ENCODE measurements at places on chromosomes 1 and 21.
A peak's percentile ranks its signal among the peaks of the same experiment; 100 is the strongest.

DNA sequence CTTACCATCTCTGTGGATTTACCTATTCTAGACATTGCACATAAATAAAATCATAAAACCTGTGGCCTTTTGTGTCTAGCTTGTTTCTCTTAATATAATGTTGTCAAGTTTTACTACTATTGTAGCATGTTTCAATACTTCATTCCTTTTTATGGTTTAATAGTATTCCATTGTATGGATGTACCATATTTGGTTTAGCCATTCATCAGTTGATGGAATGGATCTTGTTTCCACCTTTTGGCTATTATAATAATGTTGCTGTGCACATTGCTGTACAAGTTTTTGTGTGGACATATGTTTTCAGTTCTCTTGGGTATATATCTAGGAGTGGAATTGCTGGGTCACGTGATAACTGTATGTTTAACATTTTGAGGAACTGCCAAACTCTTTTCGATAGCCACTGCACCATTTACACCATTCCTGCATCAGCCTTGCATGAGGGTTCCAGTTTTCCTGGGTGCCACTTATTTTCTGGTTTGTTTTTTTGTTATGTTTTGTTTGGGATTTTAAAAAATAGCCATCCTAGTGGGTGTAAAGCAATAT lies 66.9 kb downstream of the RNF220 start:
- H3K27me3 ChIP-seq = peaks cover 28% of the 10 kb centered on the region
- no peak overlapping the region for H3K27ac ChIP-seq
- H3K4me3 ChIP-seq = no peak overlapping the region
- no peak for DNase-seq

GRCh38 chr1:205049479-205049878 lies 6.5 kb downstream of the CNTN2 start:
- DNase-seq = no peak
- no peak overlapping the region for H3K4me3 ChIP-seq
- no peaks in the 10 kb centered on the region for H3K4me1 ChIP-seq
- peaks cover 57% of the 10 kb centered on the region for H3K27me3 ChIP-seq
- no peaks in the 10 kb centered on the region for H3K36me3 ChIP-seq

DNA sequence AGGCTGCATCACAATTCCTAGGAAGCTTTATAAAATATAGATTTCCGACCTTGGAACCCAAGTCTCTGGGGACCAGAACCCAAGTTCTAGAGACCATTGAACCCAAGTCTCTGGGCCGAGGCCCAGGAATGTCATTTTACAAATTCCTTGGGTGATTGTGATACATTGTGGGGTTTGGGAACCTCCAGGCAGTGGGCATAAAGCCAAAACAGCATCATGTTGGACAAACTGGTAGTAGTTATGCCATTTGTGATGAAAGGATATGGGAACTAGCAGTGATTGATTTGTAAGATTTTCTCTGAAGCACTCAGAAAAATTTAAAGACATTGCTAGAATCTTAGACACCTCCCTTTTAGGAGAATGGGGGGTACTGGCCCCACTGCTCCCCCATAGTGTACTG lies 160.2 kb downstream of the HIVEP3 start:
- no peak overlapping the region for H3K27ac ChIP-seq
- no peak for DNase-seq
- no peak overlapping the region for H3K4me3 ChIP-seq

DNA sequence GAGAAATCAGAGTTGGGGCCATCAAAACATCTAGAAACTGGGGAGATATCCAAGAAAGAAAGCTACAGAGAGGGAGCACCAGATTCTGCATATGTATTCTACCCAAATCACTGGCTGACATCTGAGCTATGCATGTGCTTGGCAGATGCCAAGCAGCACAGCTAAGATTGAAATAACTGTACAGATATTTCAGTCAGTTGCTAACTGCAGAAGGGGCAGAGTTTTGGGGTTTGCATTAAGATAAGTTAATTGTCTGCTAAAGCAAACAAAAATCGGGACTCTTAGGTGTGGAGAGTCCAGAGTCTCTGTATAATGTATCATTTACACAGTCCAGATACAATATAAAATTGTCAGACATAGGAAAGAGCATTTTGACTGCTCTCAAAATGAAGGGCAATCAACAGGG lies 437.1 kb downstream of the PTBP2 start:
- peaks cover 2% of the 10 kb centered on the region for H3K36me3 ChIP-seq
- H3K27me3 ChIP-seq = no peaks in the 10 kb centered on the region
- no peak overlapping the region for H3K4me3 ChIP-seq
- no peaks in the 10 kb centered on the region for H3K4me1 ChIP-seq
- no peak overlapping the region for H3K27ac ChIP-seq

GRCh38 chr1:61152066-61152465 lies 69.7 kb downstream of the NFIA start:
- no peaks in the 10 kb centered on the region for H3K36me3 ChIP-seq
- no peak for DNase-seq
- H3K4me3 ChIP-seq = no peak overlapping the region
- peaks cover 11% of the 10 kb centered on the region for H3K4me1 ChIP-seq
- H3K27ac ChIP-seq = no peak overlapping the region

DNA sequence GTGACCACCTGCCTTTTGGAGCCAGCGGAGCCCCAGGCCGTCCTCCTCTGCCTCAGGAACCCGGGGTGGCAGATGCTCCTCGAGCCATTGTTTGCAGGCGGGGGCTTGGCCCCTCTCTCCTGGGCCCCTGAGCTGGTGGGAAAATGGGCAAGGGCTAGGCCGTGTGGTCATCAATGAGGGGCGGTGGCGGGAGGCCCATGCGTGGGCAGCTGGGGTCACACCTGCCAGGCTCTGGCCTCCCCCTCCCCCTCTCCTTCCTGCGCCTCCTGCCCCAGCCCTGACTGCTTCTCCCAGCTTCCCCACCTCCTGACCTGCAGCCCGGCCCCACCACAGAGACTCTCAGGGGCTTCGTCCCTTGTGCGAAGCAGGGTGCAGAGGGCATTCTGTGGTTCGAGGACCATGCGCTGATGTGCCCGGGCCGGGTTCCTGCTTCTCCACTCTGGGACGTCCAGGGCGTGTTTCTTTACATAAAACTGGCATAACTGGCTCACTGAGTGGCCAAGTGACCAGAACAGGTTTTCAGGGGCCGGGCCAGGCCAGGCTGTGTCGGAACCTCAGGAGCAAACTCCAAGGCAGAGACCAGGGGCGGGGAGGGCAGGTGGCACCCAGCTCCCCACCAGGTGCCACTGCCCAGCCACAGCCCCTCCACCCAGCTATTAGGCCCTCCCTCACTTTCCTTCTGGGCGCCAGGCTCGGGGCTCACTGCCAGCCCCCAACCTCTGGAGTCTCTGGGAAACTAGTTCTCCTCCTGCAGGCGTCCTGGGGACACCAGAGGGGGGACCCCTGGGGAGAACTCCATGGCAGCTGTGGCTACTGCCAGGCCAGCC lies 9.3 kb downstream of the SAMD11 start:
- H3K4me1 ChIP-seq = peaks cover 11% of the 10 kb centered on the region
- H3K27me3 ChIP-seq = peaks cover 38% of the 10 kb centered on the region
- DNase-seq = no peak
- no peak overlapping the region for H3K4me3 ChIP-seq
- H3K27ac ChIP-seq = no peak overlapping the region

GRCh38 chr1:116521186-116521585 lies 49.6 kb downstream of the CD58 start:
- H3K27ac ChIP-seq = no peak overlapping the region
- H3K36me3 ChIP-seq = peaks cover 10% of the 10 kb centered on the region
- DNase-seq = no peak

- H3K27ac ChIP-seq = no peak overlapping the region
- DNase-seq = no peak
- H3K4me3 ChIP-seq = no peak overlapping the region
- H3K4me1 ChIP-seq = no peaks in the 10 kb centered on the region
- no peaks in the 10 kb centered on the region for H3K36me3 ChIP-seq
These were observed 353.7 kb upstream of the GREM2 start for GRCh38 chr1:240965581-240966091.

DNA sequence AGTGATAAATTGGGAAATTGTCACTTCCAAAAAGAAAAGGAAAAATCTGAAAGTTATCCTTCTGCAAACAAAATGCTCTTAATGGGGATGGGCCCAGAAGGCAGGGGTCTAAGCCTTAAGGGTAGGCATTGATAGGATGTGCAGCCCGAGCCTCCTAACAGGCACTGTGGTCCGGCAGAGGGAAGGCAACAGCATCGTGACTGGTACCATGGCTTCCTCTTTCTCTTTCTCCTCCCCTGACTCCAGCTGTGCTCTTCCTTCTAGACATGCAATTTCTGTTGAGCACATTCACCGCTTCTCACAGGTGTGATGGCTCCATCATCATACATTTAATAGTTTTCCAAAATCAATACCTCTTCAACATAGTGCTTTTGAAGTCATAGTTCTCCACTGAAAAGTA lies 91.5 kb downstream of the SELENOF start:
- H3K4me3 ChIP-seq = no peak overlapping the region
- peaks cover 23% of the 10 kb centered on the region for H3K27me3 ChIP-seq
- DNase-seq = no peak
- no peaks in the 10 kb centered on the region for H3K4me1 ChIP-seq
- H3K27ac ChIP-seq = no peak overlapping the region

- H3K4me1 ChIP-seq = no peaks in the 10 kb centered on the region
- H3K4me3 ChIP-seq = no peak overlapping the region
- H3K36me3 ChIP-seq = no peaks in the 10 kb centered on the region
- no peak for DNase-seq
- no peaks in the 10 kb centered on the region for H3K27me3 ChIP-seq
These were observed 179.4 kb downstream of the PRDM16 start for GRCh38 chr1:3248155-3249141.

GRCh38 chr1:39926343-39926793 lies 24.7 kb upstream of the MYCL start:
- H3K27me3 ChIP-seq = no peaks in the 10 kb centered on the region
- H3K27ac ChIP-seq = no peak overlapping the region
- no peaks in the 10 kb centered on the region for H3K4me1 ChIP-seq
- no peak overlapping the region for H3K4me3 ChIP-seq
- DNase-seq = no peak

- DNase-seq = no peak
- H3K36me3 ChIP-seq = no peaks in the 10 kb centered on the region
- H3K27ac ChIP-seq = no peak overlapping the region
- H3K27me3 ChIP-seq = no peaks in the 10 kb centered on the region
- H3K4me3 ChIP-seq = no peak overlapping the region
- H3K4me1 ChIP-seq = no peaks in the 10 kb centered on the region
These were observed 166.9 kb downstream of the HLX start for GRCh38 chr1:221045842-221046831.

DNA sequence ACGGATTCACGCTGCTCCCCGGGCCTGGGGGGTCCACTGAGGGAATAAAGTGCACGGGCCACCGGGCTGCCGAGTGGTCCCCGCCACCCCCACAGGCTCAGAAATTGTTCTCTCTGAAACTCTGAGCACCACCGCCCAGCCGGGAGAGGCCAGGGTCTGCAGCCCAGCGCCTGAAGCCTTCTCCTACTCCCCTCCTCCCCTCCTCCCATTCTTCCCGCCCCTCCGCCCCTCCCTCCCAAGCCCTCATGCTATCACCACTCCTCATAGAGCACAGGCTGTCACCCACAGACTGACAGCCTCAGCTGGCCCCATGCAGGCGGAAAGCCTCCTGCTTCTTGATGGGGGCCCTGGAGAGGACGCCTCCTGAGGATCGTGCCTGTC lies 707 bp upstream of the GPR153 start:
- no peaks in the 10 kb centered on the region for H3K36me3 ChIP-seq
- peaks cover 11% of the 10 kb centered on the region for H3K27me3 ChIP-seq
- no peak overlapping the region for H3K27ac ChIP-seq

DNA sequence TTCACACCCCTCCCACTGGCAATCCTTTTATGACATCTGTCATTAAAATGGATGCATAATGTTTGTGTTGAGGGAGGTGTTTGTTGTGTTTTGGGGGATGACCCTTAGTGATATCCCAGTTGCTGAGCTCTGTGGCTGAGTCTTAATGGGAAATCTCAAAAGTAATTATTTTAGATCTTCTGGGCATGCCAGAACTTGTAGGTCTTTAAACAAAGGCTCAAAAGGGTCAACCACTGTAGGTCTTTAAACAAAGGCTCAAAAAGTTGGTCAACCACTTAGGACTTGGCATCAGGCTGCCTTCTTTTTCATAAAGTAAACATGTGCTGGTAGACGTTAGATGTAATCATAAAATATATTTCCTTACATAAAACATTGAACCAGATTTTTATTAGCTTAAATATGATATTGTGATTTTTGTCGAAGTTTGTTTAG lies 78.0 kb downstream of the CDC14A start:
- no peak overlapping the region for H3K27ac ChIP-seq
- DNase-seq = no peak
- peaks cover 15% of the 10 kb centered on the region for H3K36me3 ChIP-seq
- H3K4me3 ChIP-seq = no peak overlapping the region
- H3K27me3 ChIP-seq = no peaks in the 10 kb centered on the region
- peaks cover 41% of the 10 kb centered on the region for H3K4me1 ChIP-seq

GRCh38 chr1:236904892-236905741 lies 99.1 kb downstream of the MT1HL1 start:
- no peaks in the 10 kb centered on the region for H3K27me3 ChIP-seq
- no peak overlapping the region for H3K4me3 ChIP-seq
- no peak for DNase-seq
- H3K27ac ChIP-seq = no peak overlapping the region

DNA sequence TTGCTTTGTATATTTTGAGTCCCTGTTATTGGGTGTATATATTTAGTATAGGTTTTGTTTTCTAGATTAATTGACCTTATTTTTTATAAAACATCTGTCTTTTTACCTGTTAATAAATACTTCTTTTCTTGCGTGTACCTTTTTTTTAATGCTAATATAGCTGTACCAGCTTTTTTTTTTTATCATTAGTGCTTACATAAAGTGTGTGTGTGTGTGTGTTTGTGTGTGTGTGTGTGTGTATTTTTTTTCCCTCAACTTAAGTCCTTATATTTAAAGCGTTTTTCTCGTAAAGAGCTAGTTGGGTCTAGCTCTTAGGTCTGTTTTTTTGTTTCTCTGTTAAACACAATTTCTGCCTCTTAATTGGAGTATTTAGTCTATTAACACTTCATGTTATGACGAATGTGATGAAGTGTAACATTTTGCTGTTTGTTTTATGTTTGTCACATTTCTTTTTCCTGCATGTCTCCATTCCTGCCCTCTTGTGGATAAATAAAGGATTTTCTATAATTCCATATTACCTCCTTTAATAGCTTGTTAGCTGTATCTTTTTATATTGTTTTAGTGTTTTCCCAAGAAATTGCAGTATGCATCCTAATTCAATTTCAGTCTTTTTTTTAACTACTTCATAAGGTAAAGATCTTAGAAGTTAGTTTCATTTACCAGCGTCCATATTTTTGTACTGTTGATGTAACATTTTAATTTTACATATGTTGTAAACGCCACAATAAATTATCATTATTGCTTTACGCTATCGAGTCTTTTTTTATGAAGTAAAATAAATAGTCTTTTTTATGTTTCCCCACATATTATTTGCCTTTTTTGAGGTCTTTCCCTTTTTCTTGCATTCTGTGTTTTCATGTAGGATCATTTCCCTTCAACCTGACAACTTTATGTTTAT lies 4.3 kb downstream of the PRMT2 start:
- no peaks in the 10 kb centered on the region for H3K27me3 ChIP-seq
- no peak for DNase-seq
- H3K36me3 ChIP-seq = peaks cover 50% of the 10 kb centered on the region
- H3K27ac ChIP-seq = peak overlapping the region; percentile 87
- H3K4me3 ChIP-seq = peak overlapping the region; percentile 64
- peaks cover 57% of the 10 kb centered on the region for H3K4me1 ChIP-seq
